ENCODE measurements at places on chromosomes 1 and 21.

DNA sequence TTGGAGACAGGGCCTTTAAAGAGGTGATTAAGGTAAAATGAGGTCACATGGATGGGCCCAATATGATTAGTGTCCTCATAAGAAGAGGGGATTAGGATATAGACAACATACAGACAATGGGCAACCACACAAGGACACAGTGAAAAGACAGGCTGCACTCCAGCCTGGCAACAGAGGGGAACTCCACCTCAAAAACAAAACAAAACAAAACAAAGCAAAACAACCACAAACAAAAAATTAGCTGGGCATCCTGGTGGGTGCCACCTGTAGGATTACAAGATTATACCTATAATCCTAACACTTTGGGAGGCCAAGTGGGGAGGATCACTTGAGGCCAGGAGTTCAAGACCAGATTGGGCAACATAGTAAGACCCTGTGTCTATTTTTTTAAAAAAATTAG lies 4.8 kb upstream of the MDM4 start:
- DNase-seq: no peak

- no peak for DNase-seq
Measured at GRCh38 chr21:42265231-42265812, 46.4 kb downstream of the ABCG1 start.

GRCh38 chr1:25881266-25881665 lies 5.8 kb upstream of the PAQR7 start:
- no peak for DNase-seq

GRCh38 chr1:39158327-39159086 lies 46.0 kb upstream of the MACF1 start:
- no peak for DNase-seq

- no peak for DNase-seq
Measured at GRCh38 chr1:226695335-226695900, 43.7 kb downstream of the ITPKB start.

DNA sequence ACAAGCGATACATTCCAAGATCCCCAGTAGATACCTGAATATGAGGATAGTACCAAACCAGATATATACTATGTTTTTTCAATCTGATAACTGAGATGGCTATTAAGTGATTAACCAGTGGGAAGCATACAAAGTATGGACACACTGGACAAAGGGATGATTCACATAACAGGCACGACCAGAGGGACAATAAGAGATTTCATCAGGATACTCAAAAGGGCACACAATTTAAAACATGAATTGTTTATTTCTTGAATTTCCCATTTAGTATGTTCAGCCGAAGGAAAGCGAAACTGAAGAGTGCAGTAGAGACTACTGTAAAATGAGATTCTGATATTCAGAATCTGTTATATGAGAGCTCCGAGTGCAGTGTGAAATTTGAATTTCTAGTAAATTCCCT lies 10.6 kb downstream of the ZZZ3 start:
- no peak for DNase-seq

DNA sequence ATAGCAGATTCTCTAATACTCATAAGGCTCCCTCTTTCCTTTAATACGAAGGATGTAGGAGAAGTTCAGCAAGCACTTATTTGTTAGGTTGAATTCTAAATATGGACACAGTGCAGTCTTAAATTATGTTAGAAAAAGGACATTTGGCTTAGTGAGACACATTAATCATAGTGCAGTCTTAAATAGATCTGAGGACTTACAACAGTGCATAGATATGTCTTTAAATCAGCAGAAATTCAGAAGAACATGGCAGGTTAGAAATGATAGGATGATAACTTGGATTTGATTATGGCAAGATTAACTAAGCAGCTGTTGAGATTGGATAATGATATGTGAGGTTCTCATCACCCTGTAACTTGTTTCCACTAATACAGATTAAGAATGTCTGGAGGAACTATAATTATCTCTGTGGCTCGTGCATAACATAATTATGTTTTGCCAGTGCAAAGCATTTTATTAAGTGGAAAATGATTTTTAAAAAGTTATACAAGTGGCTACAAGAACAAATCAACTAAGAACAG lies 485.9 kb downstream of the USP25 start:
- no peak for DNase-seq

- DNase-seq: no peak
Measured at GRCh38 chr1:184597650-184598357, 156.9 kb downstream of the EDEM3 start.

DNA sequence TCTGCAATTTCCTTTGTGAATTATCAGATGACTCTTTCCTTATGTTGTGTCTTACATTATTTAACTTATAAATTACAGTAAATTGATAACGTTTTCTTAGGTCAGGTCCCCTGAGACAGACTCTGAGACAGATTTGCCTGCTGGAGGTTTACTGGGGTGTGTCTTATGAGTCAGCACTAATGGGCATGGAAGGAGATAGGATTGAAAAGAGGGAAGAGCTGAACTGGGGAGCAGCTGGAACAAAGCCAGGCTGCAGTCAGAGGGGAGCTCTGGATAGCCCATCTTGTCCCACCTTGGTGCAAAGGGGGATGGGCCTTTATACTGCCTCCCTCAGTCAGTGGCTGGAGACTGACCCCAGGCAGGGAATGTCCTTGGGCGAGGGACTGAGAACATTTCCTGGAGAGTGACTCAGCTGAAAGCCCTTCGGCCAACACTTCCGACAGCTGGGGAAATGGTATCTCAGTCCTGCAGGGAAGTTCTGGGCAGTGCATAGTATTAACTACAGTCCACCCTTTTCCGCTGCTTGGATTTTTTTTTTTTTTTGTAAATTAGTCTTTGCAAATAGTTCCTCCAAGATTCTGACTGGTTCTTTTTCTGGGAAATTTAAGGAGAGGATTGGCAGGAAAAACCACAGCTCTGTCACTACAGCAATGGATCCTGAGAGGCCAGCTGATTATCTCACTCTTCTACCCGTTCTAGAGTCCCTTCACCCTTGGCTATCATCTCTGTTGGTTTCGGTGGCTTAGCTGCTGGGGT lies 39.1 kb upstream of the CDC42BPA start:
- DNase-seq: no peak

DNA sequence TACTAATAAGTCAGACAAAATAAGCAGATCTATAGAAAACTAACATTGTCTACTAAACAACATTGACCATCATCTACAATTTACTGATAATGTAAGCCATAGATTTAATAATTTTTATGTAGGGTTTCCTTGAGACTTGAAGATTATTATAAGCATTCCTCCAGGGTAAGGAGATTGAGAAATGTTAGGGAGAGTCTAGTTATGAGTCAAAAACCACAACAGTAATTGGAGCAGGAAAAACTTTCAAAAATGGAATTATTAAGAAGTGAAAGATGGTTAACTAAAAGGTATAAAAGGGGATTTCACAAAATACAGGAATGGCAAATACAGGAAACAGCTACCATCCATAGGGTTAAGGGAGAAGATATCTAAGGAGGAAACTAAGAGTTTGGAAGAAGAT lies 12.4 kb upstream of the UHMK1 start:
- no peak for DNase-seq

DNA sequence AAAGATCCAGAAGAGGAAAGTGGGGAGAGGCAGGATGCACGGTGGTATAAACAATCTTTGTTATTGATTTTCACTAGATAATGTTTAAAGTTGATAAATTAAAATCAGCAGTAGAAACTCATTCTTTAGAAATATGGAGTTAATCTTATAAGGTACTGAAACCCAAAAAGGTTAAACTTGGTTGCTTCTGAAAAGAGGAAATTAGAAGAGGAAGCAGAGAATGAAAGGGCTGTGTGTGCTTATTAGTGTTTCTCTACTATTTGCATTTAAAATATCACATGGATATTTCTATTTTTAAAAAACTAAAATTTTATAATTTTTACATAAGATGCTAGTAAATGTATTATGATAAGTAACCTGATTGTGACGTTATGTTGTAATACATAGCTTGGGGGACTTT lies 24.4 kb downstream of the C1orf141 start:
- DNase-seq: no peak

DNA sequence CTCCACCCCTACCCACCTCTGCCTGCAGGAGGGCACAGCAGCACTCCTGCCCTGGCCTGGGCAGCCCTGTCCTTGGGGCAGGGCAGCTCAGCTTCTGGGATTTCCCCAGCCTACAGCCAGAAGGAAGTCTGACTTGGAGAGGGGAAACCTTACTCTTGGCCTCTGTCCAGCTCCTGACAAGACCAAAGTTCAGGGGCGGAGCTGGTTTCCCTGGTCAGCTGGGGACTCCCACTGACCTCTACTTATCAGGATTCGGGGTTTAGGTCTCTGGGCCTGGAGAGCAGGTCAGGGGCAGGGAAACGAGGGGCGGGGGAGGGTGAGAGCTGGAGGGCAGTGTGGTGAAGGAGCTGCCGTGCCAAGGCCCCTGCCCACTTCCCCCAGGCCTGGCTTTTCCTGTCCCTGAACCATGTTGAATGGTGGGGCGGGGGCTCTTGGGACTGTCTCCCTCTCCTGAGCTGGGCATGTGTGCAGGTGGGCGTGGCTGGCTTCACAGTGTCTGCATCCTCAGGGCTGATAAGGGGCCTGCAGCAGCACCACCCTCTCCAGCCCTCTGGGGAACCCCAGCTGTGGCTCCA lies 16.8 kb upstream of the ETV3 start:
- DNase-seq: no peak

GRCh38 chr1:231121533-231121932 lies 40.3 kb upstream of the TRIM67 start:
- DNase-seq: no peak

- no peak for DNase-seq
Measured at GRCh38 chr1:61606448-61607312, 118.3 kb downstream of the TM2D1 start.

All from activated CD4-positive, alpha-beta memory T cell treated with anti-CD3 and anti-CD28 coated beads, Interleukin-2, amount 10 ng/mL, durations not matched to agents 7 days and 5 days (primary cell).